ENCODE measurements at places on chromosomes 4 and X. TPM values are rescaled to one million over a fixed set of nuclear protein-coding genes. Genes with fewer than 3 reads are reported as not detected.

The MMAA gene
- total RNA-seq, result 8.6 TPM

DNA sequence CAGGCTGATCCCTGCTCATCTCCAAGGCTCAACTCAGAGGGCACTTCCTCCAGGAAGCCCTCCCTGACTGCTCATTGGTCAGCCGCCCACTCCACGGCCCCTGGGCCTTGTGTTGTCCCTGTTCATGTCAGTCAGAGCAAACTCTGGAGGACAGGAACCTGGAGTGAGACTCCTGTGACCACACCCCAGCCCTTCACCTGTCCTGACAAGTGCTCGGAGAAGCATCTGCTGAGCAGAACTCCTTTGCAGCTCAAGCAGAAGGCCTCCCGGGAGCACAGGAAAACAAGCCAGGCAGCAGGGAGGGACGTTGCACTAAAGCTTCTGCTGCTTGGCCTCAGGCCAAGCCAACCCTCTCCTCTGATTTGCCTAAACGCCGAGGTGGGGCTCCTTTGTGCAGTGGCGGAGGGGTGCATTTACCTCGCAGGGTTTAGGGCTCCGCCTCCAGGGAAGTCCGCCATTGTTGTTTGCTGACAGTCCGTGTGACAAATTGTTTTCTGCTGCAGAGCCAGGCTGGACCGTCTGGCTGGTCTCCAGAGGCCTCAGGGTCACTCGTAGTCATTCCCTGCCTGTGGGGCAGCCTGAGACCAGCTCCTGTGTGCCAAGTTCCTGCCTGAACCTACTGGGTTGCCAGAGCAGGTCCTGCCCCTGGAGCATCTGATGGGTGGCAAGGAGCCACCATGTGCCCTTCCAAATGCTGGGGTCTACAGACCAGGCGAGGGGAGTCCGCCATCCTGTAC is 61.8 kb downstream of the C4orf50 start:
- DNase-seq, result no peak

DNA sequence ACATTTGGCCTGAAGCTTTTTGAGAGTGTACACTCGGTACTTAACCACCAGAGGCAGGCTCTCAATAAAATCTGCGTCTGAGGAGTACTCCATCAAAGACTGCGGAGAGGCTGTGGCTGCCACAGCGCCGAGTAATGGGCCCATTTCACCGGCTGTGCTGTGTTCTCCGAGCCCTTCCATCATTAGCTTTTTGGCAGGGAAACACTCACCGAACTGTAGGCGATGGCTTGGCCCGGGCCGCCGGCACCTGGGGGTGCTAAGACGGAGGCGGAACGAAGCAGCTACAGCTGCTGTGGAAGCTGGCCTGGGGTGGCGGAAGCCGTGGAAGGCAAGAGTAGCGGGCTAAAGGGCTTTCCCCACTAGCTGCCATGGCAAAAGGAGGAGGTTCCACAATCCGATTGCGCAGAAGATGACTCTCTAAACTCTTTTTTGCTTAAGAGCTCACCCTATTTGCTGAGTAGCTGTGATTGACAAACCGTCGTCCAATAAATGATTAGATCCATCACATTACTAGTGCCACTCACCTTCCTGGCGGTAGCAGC is 48.5 kb upstream of the PABPC1L2A start:
- DNase-seq, result no peak

DNA sequence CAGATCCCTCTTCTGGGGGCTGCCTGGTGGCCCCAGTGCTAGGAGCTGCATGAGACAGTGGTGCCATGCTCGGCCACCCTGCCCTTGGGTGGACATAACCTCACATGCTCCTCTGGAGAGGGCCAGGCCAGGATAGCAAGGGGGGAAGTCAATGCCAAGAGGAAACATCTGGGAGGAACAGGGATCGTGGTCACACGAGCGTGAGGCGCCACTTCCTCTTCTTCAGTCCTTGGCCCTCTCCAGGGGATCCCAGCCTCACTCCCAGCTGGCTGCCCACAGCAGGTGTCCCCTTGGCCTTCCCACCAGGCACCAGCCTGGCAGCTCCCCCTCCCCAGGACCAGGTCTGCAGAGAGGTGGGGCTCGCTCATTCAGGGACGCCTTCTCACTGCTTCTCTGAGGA is 28.6 kb downstream of the TBC1D14 start:
- DNase-seq, result peak; percentile 77

GRCh38 chr4:98204236-98204553 is 57.0 kb upstream of the RAP1GDS1 start:
- no peak for DNase-seq

GRCh38 chrX:68930542-68931317 is 101.9 kb downstream of the EFNB1 start:
- no peak for DNase-seq

- DNase-seq, result no peak
These were observed 179.7 kb upstream of the TET2 start for GRCh38 chr4:104967034-104967401.
